ENCODE measurements at places on chromosomes 1 and 21.

GRCh38 chr1:162351246-162351842 is 25.3 kb downstream of the SPATA46 start:
- no peak for DNase-seq

DNA sequence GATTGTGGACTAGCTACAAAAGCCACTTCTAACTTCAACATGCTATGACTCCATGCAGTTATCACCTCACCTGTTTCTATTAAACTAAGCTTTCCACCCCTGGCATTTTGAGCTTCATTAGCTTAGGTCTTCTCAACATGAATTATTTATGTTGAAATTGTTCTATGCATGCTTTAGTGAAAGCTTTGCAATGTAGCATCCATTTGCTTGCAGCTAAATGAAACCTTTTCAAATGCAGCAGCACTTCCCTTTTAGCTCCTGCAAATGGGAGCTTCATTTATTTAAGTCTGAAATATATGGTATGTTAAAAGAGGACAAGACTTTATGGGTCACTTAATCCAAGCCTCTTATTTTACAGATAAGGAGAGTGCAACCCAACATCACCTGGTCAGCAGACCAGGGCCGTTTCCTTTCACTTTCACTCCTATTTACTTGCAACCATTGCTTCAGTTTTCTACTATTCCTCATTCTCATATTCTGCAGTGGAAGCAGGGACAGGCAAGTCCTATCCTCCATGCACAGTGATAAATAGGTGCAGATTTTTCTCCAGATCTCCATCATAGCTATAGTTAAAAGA is 56.4 kb upstream of the SAMSN1 start:
- no peak for DNase-seq

DNA sequence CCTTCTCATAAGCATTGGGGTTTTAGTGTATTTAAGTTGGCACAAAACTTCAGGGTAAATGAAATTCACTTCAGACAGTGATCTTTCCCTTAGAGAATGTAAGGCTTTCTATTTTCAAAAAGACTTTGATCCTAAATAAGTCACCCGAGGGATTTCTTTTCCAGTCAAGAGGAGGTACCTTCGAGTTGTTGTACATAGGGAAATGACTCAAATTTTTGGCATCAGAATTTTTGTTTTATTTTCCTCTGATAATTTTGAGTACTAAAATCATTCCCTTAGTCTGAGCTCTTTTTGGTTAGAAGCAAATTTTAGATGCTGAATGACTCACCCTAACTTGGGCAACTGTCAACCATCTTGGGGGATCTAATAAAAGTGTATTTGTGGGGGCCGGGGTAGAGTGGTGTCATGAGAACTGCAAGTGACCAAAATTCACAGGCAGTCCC is 193.9 kb downstream of the DHRS3 start:
- DNase-seq, result no peak

DNA sequence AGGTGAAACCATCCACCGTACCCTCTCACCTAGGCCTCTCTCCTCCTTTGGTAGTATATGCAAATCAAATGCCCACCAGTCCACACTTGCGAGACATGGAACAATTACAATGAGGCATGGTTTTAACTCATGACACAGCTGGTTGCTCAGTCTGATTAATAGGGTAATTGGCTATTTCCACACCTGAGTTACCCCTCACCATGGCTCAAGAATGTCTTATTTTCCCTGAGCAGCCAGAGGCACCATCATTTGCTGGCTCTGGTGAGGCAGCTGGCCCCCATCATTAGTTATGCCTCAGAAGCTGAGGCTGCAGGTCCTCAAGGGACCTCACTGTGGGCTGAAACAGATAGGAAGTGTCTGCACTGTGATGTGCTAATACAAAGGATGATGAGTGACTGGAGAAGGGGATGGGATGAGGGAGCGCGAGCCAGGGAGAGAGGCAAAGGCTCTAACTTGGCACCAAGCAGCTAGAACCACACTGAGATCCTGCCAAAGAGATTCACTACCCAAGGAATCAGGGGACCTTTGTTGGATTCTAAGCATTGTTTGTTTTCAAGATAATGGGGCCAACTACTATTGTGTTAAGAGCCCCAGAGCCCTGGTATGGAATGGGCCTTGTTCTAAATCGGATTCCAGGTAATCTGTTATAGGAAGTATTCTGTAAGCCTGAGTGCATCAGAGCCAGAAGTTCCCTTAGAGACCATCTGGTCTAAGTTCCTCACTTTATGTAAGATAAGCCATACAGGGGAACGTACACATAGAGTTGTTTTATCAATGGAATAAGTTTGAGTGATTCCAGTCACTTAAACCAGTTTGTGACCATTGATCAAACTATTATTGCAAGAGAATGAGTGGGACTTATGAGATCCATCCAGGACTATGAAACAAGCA is 80.0 kb upstream of the CNTN2 start:
- no peak for DNase-seq

DNA sequence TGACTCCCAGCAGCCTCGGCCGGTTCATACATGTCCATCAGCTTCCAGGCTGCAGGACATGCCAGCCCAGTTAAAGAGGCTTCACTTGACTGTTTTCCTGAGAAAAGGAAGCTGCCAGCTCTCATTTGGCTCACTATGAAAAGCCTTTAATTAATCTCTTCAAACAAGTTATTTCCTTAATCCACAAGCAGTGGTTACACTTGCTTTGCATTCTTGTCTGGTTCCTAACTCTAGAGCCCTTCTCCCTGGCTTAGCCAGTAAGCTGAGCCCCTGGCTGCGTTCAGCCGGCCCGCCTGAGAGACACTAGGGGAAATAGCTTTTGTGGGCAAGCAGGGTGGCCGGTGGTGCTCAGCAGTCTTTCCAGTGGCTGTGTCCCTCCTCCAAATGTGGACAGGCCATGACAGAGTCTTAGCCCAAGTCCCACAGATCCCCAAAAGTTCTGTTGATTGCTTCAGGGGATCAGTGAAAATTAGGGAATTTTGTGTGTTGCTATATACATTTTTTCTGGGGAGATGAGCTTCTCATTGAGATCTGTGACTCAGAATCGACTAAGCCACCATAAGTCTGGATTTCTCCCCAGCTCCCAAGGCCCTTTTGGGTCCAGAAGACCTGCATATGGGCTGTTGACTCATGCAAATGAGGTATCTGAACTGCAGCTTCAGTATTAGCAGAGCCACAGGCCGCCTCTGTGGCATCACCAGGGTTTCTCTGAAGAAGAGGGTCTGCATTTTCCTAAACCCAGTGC is 10.1 kb downstream of the ATF3 start:
- no peak for DNase-seq

GRCh38 chr1:22761821-22762220 is 51.2 kb downstream of the EPHB2 start:
- no peak for DNase-seq

DNA sequence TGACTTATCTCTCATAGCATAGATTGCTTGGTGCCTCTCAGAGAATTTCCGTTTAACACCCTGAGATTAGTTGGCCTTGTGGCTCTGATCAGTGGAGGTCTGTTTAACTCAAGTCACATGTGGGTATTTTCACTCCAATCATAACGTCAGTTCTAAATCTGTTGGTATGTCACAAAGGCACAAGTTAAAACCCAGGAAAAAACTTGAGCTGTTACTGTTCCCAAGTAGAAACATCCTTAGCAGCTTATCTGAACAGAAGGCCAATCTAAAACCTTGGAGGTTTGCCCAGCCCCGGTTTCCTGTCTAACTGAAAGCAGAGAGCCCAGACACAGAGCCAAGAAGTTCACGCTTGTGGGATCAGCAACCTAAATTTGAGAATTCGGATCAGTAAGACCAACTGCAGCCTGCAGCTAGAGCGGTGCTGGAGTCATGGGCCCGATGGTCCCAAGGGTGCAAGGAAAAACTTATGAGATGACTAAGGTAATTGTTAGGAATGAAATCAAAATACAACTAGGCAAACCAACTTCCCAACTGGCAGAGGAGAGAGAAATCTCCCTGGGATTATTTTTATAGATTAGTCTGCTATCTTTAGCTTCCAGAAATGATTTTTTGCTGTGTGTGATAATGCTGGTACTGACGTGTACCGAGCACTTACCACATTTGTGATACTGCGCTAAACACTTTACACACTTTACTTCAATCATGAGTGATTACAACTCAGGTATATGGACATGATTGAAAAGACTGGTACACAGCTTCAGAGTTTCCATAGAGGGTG is 90.2 kb upstream of the C1orf21 start:
- DNase-seq, result peak; percentile 51
